ENCODE measurements at places on chromosomes 13 and 19.

GRCh38 chr13:58907347-58907746, 1256.4 kb downstream of the DIAPH3 start:
- DNase-seq, result no peak

GRCh38 chr19:4390567-4391305, 9.6 kb downstream of the SH3GL1 start:
- no peak for DNase-seq

DNA sequence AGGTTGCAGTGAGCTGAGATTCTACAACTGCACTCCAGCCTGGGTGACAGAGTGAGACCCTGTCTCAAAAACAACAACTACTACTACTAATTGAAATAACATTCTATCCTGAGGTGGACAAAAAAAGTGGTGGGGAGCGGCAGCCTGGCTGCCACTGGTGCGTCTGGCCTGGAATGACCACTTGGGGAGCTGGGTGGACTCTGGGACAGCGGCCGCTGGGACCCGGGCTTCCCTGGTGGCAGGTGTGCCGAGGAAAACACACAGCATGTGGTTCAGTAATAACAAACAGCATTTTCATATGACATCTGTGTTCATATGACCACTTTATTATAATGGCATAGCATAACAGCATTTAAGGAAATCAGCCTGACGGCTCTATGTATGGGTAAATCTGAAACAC, 33.9 kb downstream of the TFDP1 start:
- no peak for DNase-seq

DNA sequence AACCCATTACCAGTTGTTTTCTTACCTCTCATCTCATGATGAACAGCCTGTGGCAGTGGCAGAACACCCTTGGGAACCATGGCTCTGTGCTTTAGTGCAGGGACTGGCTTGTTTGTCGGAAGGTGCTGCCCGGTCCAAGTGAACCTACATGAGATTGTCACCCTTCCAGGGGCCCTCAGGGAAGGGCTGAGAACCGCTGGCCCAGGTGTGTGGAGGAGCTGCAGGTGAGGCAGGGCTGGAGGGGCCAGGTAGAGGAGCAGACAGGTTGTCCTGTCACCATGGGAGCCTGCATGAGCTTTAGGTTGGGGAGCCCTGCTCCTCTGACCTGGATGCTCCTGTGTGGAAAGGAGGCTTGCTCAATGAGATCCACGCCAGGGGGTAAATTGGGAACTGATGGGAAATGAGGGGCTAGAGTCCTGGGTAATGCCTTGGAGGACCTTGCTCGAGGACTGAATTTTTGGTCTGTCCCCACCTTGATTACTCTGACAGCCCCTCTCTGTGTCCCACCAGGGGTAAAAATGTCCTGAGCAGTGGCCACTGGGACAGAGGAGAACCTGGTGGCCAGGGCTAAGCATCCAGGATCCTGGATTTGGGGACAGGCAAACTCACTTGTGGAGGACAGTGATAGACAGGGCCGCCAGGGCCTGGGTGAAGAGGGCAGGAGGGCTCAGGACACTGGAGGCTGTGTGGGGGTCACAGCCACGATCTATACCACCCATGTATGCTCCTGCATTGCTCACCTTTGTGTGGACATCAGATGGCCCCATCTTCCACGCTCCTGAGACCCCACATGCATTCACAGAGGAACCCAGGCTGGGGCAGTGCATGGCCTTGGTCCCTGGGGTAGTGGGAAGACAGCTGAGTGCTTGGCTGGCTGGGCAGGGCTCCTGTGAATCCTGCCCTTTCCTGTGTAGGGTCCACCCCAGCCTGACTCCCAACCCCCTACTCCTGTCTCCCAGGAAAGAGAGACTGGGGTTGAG, 24.1 kb upstream of the CEACAM1 start:
- DNase-seq, result no peak

- DNase-seq, result no peak
These were observed 248.5 kb downstream of the KCTD12 start for GRCh38 chr13:76637641-76638141.

DNA sequence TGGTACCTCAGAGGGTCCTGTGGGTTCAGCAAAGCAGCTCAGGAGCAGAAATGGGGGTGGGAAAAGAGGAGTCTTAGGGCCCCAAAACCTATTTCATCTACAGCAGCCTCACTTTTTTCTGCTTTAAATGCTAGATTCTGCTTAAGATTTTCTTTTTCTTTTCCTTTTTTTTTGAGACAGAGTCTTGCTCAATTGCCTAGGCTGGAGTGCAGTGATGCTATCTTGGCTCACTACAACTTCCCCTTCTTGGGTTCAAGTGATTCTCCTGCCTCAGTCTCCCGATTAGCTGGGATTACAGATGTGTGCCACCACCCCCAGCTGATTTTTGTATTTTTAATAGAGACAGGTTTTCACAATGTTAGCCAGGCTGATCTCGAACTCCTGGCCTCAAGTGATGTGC, 30.7 kb upstream of the WDFY2 start:
- DNase-seq, result no peak
